Retina (tissue), 1 donor: ENCODE measurements at places on chromosomes 4 and X.

- DNase-seq, result no peak
Observed at GRCh38 chr4:87967193-87967592, 8.3 kb upstream of the SPP1 start.

DNA sequence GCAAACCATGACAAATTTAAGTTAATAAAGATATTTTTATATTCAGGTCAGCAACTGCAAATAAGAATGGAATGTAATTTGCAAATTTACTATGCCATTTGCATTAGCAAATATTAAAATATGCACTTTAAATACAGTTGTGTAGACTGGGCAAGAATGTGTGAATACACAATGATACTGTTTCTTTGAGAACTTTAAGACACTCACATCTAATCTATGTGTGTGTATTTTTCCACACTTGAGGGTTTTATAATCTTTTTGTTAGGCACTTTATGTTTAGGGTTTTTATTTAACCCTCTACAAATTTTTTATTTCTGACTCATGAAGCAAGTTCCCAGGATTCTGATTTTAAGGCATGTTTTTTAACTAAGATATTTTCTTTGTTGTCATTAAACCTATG is 23.9 kb upstream of the NDNF start:
- no peak for DNase-seq

GRCh38 chrX:123682186-123682585 is 50.7 kb downstream of the THOC2 start:
- no peak for DNase-seq

DNA sequence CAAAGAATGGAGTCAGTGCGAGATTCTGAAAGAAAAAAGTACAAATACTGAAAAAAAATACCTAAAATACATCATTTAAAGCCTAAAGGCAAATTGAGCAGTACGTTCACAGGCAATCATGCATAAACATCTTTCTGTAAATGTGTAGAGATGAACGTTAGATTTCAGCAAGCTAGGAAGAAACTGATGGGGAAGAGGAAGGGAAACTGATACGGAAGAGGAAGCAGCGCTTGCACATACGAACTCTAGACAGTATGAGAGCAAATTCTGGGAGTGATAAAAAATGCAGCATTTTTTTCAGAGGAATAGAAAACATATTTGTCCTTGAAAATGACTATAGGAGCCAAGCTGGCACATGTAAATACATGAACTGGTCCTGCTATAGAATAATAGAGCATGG is 9.4 kb downstream of the ANKRD50 start:
- DNase-seq, result no peak

DNA sequence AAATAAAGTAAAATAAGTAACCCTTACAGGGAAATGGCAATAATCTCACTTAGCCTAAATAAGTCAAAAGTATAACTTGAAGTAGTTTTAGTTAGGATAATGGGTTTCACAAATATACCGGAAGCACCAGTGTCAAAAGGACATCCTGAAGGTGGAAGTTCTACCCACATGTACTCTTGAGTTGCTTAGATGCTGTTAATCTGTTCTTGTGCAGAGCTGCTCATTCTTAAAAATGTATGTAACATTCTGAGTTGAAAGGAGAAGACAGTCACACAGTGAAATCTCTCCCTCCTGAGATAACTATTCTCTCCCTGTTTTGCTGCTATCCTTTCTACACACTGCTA is 11.2 kb upstream of the CCNG2 start:
- no peak for DNase-seq

DNA sequence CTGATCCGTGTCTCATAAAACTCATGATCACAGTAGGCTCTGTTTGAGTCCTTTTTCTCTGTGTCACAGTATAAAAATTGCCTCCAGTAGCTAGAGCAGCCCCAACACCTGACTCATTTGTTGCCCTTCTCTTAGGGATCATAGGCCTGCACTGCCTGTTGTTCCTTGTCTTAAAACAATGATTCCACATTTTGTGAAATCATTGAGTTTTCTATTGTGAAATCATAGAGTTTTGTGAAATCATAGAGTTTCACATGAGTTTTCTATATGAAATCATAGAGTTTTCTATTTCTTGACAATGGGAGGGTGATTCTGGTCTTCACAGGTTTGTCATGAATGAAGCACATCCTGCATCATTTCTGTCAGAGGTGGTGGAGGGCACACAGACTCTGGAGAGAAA is 239.9 kb downstream of the GASK1B start:
- DNase-seq, result no peak

DNA sequence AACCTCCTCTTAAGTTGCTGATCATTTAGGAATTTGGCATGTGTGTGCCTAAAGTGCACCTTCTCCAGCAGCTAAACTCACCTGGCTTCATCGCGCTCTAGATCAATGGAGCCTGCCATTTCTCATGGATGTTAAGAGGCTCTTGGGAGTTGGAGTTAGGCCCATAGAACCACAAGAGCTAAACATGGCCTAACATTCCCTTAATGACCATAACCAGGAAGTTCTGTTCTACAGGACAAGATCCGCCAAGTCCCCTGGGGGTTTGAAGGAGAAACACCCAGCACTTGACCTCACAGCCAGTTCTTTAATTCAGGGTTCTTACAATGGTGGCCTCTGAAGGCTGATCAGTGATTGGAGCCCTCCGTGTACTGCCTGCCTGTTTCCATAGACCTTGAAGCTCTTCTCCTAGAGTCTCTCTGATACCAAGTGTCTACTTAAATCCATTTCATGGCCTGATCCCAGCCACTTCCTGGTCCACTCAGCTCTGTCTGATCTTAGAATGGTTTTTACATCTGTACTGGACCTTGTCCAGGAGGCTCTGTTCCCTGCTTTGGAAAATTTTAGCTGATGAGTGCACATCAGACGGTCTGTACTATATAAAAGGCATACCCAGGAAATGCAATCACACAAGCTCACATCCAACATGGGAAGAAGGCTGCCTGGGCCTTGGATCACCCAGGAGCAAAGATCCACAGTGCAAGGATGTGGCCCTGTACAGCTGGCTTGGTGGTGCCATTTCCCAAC is 45.1 kb downstream of the RPS3A start:
- no peak for DNase-seq

- DNase-seq, result no peak
Observed at GRCh38 chr4:176363072-176363471, 43.3 kb downstream of the SPCS3 start.

DNA sequence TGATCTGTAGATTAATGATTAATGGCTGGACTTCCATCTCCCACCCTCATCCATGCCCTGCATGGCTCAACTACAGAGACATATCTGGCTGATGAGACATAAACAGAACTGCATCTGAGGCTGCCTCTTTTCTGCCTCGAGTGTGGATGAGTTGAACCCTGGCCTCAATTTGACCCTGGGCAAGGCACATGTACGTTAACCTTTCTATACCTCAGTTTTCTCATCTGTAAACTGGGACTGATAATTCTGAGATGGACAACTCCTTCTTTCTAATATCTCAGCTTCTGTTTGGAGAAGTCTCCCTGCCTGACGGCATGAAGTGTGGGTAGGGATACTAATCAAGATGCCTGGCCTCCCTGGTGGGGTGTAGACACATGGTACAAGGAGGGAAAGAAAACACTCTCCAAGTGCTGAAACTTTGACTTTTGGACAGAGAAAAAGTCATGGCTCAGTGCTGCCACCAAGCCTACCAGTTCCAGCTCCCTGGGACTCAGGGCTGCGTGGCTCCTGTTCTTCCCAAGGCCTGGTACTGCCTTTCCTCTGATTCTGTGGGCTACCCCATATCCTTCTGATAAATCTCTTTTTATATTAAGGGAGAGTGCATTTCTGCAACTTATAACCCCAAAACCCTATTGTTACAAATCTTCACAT is 64.4 kb downstream of the HAUS3 start:
- no peak for DNase-seq

DNA sequence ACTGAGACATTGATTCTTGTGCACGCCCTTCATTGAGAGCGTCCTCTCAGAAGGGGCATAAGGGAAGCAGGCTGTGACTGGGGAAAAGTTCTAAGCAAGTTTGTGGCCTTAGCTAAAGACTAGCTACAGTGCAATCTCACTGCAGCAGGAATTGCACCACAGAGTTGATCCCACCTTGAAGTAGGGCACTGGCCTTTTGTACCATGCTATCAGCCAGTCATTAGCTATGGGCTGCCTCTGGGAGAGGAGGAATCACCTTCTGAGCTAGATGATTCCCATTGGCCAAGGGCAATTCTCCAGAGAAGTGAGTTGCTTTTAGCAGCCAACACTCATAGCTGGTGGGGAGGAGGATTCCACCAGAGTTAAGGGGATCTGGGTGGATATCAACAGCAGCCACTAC is 142.6 kb upstream of the SCML1 start:
- no peak for DNase-seq

GRCh38 chr4:112377171-112377570 is 80.0 kb downstream of the ALPK1 start:
- DNase-seq, result no peak

DNA sequence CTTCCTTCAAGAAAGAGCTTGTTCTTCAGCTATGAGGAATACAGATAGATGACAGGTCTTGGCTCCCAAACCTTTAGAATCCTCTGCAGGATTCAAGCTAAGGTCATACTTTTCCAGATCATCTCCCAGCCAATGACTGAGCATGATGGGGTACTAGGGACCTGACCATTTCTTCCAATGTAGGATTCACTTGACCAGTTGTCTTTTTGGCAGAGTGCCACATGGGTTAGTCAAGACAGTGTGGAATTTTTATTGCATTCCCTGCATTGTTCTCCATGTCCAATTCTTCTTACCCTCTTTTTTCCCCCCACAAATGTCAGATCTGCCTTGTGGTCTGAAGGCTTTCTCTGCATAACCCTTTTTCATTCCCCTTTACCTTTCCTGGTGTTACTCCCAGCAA is 99.5 kb downstream of the CCSER1 start:
- DNase-seq, result no peak

GRCh38 chrX:43744284-43744683 is 88.2 kb downstream of the MAOA start:
- DNase-seq, result no peak

- no peak for DNase-seq
Observed at GRCh38 chr4:32321421-32321820, 1601.3 kb downstream of the PCDH7 start.

- DNase-seq, result no peak
Observed at GRCh38 chr4:82711158-82711785, 87.3 kb downstream of the SCD5 start.

- no peak for DNase-seq
Observed at GRCh38 chrX:8030361-8030760, 103.1 kb upstream of the PNPLA4 start.

DNA sequence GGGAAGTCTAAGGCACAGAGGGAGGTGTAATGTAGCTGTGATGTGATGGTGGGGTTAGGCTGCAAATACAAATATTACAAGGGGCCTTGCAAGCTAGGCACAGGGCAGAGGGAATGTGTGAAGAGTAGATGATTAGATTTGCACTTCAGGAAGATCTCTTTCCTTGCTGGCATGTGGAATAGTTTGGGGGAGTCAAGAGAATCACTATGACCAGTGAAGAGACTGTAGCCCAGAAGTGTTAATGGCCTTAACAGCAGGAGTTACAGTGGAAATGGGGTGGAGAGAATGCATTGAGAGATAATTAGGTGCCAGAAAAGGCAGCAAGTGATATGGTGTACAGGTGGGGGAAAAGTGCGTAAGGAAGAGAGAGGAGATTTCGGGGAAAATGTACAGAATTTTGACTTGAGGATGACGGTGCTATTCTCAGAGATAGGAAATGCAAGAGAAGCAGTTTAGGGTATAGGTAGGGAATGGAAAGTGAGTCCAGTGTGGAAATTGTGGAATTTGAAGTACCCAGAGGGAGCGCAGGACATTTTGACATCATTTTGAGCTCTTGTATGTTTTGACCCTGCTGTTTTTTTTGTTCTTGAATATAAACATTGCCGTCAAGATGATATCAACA is 10.2 kb upstream of the TAPT1 start:
- no peak for DNase-seq

DNA sequence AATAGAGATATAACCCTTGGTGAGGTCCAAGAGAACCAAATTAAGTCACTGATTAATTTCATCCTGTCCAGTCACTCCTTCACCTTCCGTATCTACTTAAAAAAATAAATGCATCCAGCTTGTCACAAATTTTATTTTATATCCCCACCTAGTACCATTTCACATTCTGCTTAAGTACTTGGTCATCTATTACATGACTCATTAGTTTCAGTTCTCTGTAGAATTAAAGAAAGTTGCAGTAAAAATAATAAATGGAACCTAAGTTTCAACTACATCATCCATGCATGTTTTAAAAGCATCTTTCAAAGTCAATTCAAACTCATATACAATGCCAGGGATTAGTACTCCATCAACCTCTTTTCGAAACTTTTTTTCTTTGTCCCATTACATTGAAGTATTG is 130.2 kb downstream of the SH2D1A start:
- DNase-seq, result no peak

- DNase-seq, result peak; percentile 49
Observed at GRCh38 chrX:11787564-11787963, 29.5 kb downstream of the MSL3 start.
